ENCODE measurements at places on chromosomes 13 and 19.

GRCh38 chr19:58265100-58265499, 13.7 kb upstream of the ZNF8 start:
- no peak for DNase-seq

- DNase-seq, result no peak
Measured at GRCh38 chr13:113393226-113393562, 29.3 kb upstream of the GRTP1 start.

- no peak for DNase-seq
Measured at GRCh38 chr13:20198781-20199180, 6.0 kb upstream of the GJB2 start.

- no peak for DNase-seq
Measured at GRCh38 chr19:13993590-13994300, 12.4 kb downstream of the RFX1 start.

DNA sequence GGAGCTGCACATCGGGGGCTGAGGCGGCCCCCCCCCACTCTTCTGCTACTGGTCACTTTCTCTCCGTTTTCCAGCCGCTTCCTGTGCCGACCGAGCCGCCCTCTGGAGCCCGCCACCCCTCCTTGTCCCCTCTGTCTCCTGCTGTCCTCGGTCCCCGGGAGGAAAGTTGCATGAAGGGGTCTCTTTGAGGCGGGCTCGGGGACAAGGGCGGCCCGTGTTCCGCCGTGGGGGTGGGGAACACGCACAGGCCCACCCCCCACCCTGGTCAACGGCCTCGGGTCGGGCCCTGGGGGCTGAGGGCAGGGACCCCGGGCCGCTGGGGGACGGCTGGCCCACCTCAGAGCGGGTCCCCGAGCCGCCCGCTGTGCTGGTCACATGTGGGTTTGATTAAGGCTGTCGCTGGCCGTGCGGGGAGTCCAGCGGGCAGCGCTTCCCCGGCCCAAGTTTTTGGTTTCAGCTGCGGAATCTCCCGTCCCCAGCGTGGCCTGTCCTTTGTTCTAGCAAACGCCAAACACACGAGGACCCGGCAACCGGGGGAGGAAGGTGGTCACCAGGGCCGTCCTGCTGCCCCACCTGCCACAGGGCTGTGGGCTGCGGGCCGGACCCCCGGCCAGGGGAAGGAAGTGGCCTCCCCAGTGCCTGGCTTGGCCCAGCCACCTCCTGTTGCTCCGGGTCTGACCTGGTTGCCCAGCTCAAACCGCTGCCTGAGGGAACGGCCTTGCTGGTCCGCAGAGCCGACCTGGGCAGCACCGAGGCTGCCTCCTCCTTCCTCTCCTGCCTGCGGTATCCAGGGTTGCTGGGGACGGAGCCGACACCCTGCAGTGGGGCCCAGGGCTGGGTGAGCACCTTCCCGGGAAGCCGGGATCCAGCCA, 1.9 kb downstream of the EFNA2 start:
- no peak for DNase-seq

DNA sequence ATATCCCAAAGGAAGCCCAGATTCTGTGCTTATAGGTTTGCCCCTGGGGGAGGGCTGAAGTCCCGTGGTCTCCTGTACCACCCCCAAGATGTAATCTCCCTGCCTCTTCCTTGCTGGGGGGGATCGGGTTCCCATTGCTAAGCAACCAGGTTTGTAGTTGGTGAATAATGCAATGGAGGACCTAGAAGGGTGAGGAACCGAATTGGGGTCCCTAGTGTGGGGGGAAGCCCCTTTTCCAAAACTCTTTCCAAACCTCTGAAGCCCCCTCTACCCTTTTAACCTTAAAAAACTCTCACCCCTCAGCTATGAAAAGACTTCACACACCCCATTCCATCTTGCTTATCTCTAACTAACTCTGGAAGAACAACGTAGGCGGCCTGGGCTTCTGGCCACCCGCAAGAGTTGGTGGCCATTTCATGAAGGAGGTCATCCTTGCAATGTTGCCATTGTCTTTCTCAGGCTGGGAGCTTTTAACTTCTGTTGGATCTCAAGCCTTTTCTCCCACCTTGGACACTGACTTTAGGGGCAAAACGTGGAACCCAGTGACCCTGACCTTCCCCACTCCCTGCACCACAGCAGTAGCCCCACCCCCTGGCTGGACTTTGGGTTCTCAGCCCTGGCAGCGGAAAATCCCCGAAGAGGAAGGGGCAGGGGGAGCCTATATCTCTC, 661 bp downstream of the PALM3 start:
- DNase-seq, result no peak

- no peak for DNase-seq
Measured at GRCh38 chr13:63455938-63456337, 2040.3 kb upstream of the PCDH20 start.

Data from iPS DF 19.7 (cell line).